Right lobe of liver (tissue), 6 donors: ENCODE measurements at places on chromosomes 5 and 9.

DNA sequence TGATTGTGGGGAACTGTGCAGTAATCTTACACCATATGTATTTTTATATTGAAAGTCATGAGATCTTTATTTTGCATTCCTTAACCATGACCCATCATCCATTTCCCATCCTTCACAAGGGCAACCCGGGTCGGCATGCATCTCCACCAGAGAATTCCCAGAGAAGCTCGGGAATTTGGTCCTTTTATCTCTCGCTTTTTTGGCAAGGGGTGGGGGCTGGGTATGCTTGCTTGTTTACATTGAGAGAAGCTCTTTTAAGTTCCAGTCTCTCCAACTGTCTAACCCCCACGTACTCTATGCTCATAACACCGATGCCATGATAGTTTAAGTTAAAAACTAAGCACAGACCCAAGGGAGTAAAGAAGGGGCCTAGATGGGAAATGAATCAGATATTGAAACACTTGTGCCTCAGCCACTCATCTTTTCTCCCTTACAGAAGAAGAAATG, 109.9 kb upstream of the NFIB start:
- DNase-seq: no peak
- no peak overlapping the region for H3K27ac ChIP-seq
- H3K27me3 ChIP-seq: no peaks in the 10 kb centered on the region
- no peaks in the 10 kb centered on the region for H3K4me1 ChIP-seq
- no peak overlapping the region for H3K4me3 ChIP-seq

DNA sequence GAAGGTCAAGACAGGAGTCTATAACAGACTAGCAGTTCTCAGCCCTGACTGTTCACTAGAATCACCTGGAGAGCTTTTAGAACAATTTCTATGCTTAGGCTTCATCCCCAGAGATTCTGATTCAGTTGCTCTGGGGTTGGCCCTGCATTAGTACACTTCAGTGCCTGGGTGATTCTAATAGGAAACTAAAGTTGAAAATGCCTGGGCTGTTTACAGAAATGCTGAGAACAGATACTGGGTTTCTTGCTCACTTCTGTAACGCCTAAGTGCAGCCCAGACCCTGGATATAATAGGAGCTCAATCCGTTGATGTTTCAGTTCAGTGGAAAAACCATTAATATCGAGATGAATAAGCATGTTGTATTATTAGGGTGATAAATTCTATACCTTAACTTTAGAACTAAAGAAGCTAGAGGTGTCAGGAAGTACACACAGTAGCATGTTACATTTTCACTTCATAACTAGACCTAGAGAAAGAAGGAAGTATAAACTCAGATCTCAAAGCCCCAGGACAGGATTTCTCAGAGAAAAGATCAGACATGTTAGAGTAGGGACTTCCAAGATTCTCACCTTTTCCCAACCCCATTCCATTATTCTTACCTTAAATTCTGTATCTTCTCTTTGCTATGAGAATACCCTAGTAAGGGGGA, 20.4 kb downstream of the HAVCR2 start:
- no peak for DNase-seq
- H3K27ac ChIP-seq: no peak overlapping the region
- H3K36me3 ChIP-seq: no peaks in the 10 kb centered on the region
- no peaks in the 10 kb centered on the region for H3K4me1 ChIP-seq
- H3K27me3 ChIP-seq: no peaks in the 10 kb centered on the region

- no peaks in the 10 kb centered on the region for H3K27me3 ChIP-seq
- H3K36me3 ChIP-seq: no peaks in the 10 kb centered on the region
- DNase-seq: no peak
- no peak overlapping the region for H3K27ac ChIP-seq
- H3K4me1 ChIP-seq: no peaks in the 10 kb centered on the region
Observed at GRCh38 chr5:115575167-115576070, 26.9 kb downstream of the TICAM2 start.

DNA sequence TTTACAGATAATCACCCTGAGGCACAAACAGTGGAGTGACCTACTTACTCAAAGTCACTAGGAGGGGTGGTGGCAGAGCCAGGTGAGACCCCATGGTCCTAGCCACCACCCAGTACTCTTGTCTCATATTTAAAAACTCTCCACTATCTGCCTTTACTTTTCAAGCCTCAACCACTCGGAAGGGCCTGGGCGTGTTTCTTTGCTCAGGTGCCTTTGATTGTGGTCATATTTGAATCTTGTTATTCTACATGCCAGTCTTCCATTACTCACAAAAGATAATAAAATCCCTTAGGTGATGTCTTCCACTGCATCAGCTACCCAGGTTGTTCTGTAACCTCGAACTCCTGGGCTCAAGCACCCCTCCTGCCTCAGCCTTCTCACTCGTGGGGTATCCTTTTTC, 20.7 kb upstream of the TRIM36 start:
- H3K4me3 ChIP-seq: no peak overlapping the region
- no peak overlapping the region for H3K27ac ChIP-seq
- H3K4me1 ChIP-seq: peaks cover 7% of the 10 kb centered on the region
- DNase-seq: no peak
- no peaks in the 10 kb centered on the region for H3K27me3 ChIP-seq

GRCh38 chr5:130727830-130728229, 437.2 kb downstream of the HINT1 start:
- no peaks in the 10 kb centered on the region for H3K4me1 ChIP-seq
- no peaks in the 10 kb centered on the region for H3K36me3 ChIP-seq
- DNase-seq: no peak
- no peak overlapping the region for H3K27ac ChIP-seq
- no peaks in the 10 kb centered on the region for H3K27me3 ChIP-seq
- H3K4me3 ChIP-seq: no peak overlapping the region

DNA sequence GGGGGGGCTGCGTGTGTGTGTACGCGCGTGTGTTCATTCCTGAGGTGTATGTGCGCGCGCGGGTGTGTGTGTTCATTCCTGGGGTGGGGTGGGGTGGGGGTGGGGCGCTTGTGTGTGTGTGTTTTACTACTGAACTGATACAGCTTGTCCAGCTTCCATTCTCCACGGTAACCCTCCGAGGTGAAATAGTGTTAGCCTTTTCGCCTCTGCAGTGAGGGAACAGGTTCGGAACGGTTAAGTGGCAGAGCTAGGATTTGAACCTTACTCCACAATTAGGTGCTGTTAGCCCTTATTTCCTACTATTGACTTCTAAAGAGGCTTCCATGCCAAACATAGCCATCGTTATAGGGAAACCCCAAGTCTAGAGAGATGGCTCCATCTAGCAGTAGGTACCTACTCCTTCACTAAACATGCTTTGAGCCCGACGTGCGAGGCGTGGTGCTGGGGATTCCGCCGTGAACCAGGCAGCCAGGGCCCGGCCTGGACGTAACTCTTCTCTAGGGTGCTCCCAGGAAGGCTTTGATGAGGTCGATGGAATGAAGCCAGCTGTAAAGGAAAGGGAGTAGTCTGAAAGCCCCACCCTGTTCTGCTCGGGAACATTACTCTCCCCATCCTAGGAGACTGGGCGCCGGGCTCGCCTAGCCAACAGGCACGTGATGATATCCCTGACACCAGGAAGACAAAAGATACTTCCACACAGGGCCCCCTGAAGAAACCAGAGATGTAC, 782 bp upstream of the SKP1 start:
- H3K27ac ChIP-seq: peak overlapping the region; percentile 100
- peak overlapping the region; percentile 86 for H3K4me3 ChIP-seq
- H3K36me3 ChIP-seq: peaks cover 11% of the 10 kb centered on the region
- no peak for DNase-seq
- peaks cover 4% of the 10 kb centered on the region for H3K4me1 ChIP-seq

DNA sequence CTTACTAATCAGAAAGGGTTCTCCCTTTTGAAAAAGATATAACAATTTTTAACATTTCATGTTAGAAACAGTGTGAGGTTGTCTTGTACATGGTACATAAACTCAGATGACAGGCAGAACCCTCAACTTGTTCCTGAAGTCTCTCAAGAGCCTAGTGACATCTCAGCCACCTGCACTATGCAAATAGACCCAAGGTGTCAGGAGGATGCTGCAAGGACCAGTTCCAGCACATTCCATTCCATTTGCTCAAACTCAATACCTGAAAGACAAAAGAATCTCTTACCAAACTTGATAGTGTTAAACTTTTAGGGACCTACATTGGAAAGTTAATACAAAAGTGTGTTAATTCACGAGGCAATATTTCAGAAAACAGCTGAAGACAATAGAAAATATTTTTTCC, 544.6 kb downstream of the CETN3 start:
- no peaks in the 10 kb centered on the region for H3K27me3 ChIP-seq
- no peak overlapping the region for H3K27ac ChIP-seq
- no peaks in the 10 kb centered on the region for H3K4me1 ChIP-seq
- no peak for DNase-seq
- no peak overlapping the region for H3K4me3 ChIP-seq

DNA sequence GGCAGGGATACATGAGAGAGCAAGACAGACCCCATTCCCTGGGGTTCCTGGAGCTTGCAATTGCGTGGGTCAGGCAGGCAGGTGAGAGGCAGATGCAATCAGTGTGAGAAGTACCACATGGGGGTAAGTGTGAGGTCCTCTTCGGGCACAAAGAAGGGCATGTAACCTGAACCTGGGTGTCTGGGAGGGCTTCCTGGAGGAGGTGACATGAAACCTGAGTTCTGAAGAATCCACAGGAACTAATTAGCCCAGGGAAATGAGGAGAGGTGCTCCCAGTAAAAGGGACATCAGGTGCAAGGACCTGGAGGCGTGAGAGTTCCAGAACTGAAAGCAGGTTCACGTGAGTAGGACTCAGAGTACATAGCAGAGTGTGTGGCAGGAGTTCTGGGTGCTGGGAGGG, 2.5 kb downstream of the AMBP start:
- no peak for DNase-seq
- no peaks in the 10 kb centered on the region for H3K27me3 ChIP-seq
- H3K4me3 ChIP-seq: peak overlapping the region; percentile 91
- peaks cover 26% of the 10 kb centered on the region for H3K4me1 ChIP-seq
- peaks cover 10% of the 10 kb centered on the region for H3K36me3 ChIP-seq
- no peak overlapping the region for H3K27ac ChIP-seq

DNA sequence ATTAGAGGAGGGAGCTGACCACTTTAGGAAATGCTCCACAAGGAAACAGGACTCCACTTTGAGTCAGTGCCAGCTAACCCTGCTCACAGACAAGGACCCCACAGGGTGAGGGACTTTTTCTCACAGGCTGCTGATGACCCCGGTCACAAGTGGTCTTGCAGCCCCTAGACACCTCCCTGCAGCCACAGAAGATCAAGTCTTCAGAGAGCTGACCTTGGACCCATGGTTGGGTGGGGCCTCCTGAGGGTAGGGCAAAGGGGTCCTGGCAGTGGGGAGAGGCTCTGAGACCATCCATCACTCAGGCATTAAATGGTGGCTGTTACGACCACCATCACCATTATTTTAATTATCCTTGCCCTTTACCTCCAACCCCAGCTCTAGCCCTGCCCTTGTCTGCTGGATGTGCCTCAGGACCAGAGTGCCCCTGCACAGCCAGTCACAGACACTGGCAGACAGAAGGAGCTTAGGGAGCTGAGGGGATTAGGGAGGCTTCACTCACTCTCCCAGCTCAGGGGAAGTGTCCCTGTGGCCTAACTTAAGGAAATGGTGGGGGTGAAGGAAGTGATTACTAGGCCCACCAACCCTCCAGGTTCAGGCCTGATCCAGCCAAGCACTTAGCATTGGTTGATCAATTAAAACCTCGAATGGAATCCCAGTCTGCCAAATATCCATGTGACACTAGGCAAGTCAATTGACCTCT, 1.6 kb downstream of the ACSL6 start:
- H3K36me3 ChIP-seq: no peaks in the 10 kb centered on the region
- DNase-seq: peak; percentile 10
- H3K4me1 ChIP-seq: no peaks in the 10 kb centered on the region
- H3K27me3 ChIP-seq: no peaks in the 10 kb centered on the region
- H3K4me3 ChIP-seq: no peak overlapping the region

DNA sequence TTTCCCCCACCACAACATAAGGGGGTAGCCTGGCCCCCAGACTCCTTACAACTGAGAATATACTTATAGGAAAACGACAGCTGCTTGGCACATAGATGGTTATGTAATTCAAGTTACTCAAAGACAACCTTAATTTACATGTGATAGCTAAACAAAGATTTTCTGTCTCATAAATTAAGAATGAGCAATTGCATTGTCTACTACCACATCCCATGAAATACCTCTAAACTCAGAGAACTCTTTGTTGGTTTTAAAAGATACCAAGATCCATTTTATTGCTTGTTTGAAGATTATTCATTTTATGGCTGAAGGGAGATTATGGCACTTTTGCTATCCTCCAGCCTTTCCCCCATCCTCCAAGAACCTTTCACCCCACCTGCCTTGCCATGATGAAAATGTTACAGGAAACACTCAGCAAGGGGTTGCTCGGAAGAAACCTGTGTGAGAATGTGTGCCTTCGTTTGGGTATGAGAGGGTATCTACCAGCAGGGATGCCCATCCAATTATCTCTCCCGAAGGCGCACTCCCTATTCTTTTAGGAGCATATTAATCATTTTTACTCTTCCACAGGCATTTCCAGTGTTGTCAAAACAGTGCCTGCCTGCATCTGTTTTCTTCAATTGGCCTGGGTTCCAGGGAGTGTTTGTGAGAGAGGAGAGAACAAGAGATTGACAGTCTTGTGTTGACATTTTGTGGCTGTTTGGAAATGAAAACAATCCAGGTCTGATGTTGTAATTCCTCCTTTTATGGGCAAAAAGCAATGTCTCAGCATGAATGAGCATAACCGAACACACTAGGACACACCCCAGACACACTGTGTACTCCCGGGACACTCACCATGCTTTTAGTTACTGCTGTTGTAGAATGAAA, 208.0 kb upstream of the ANKRD55 start:
- H3K27me3 ChIP-seq: no peaks in the 10 kb centered on the region
- no peak overlapping the region for H3K27ac ChIP-seq
- DNase-seq: no peak
- no peaks in the 10 kb centered on the region for H3K36me3 ChIP-seq
- no peaks in the 10 kb centered on the region for H3K4me1 ChIP-seq

GRCh38 chr9:36031774-36032555, 4.7 kb upstream of the RECK start:
- H3K4me1 ChIP-seq: no peaks in the 10 kb centered on the region
- no peaks in the 10 kb centered on the region for H3K27me3 ChIP-seq
- H3K27ac ChIP-seq: no peak overlapping the region
- no peak overlapping the region for H3K4me3 ChIP-seq
- DNase-seq: no peak

GRCh38 chr5:135208903-135209721, 175.1 kb upstream of the PITX1 start:
- H3K36me3 ChIP-seq: no peaks in the 10 kb centered on the region
- H3K4me3 ChIP-seq: no peak overlapping the region
- H3K27me3 ChIP-seq: no peaks in the 10 kb centered on the region
- H3K4me1 ChIP-seq: no peaks in the 10 kb centered on the region
- no peak overlapping the region for H3K27ac ChIP-seq

- H3K4me1 ChIP-seq: no peaks in the 10 kb centered on the region
- H3K4me3 ChIP-seq: no peak overlapping the region
- no peaks in the 10 kb centered on the region for H3K27me3 ChIP-seq
- no peak for DNase-seq
- H3K27ac ChIP-seq: no peak overlapping the region
Observed at GRCh38 chr5:151351671-151352070, 4.3 kb upstream of the SLC36A2 start.

- H3K27me3 ChIP-seq: no peaks in the 10 kb centered on the region
- no peak for DNase-seq
- H3K4me1 ChIP-seq: no peaks in the 10 kb centered on the region
- no peaks in the 10 kb centered on the region for H3K36me3 ChIP-seq
- H3K27ac ChIP-seq: no peak overlapping the region
- no peak overlapping the region for H3K4me3 ChIP-seq
Observed at GRCh38 chr9:92185681-92186080, 70.5 kb upstream of the SPTLC1 start.

GRCh38 chr5:149583394-149583793, 2.1 kb downstream of the ARHGEF37 start:
- no peaks in the 10 kb centered on the region for H3K36me3 ChIP-seq
- peak overlapping the region; percentile 64 for H3K27ac ChIP-seq
- no peak overlapping the region for H3K4me3 ChIP-seq
- peak; percentile 66 for DNase-seq
- no peaks in the 10 kb centered on the region for H3K27me3 ChIP-seq
